ENCODE measurements at places on chromosomes 11 and 22. TPM values are rescaled to one million over a fixed set of nuclear protein-coding genes. Genes with fewer than 3 reads are reported as not detected.
A peak's percentile ranks its signal among the peaks of the same experiment; 100 is the strongest.

GRCh38 chr11:64132191-64132771 is 33.6 kb downstream of the MACROD1 start:
- DNase-seq: no peak

DNA sequence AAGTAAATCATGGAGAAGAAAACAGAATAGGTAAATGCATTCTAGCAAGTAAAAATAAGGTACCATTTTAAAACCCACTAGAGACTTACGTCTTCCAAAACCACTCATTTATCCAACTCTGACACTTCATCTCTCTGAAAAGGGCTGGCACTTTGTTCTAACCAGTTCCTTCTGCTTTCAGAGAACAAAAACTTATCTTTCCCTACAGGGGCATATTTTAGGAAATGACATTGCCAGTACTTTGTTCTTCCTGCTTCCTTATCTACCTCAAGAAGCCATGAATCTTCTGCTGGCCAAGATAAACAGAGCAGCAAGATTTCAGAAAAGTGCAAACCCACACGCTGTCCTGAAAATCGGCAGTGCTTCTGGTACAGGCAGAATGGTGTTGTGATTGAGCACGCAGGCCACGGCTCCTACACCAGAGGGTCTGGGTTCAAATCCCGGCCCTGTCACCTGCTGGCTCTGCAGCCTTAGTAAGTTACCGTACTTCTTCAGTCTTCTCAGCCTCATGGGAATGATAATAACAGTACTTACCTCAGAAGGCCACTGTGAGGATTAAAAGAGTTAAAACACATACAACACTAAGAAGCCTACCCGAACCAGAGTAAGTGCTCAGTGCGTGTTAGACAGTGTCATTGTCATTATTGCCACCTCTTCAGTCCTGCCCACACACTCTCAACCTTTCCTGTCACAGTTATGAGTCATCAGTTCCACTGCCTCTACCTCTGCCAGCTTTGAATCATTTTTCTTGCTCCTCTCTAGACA is 11.0 kb downstream of the MPZL3 start:
- no peak for DNase-seq

DNA sequence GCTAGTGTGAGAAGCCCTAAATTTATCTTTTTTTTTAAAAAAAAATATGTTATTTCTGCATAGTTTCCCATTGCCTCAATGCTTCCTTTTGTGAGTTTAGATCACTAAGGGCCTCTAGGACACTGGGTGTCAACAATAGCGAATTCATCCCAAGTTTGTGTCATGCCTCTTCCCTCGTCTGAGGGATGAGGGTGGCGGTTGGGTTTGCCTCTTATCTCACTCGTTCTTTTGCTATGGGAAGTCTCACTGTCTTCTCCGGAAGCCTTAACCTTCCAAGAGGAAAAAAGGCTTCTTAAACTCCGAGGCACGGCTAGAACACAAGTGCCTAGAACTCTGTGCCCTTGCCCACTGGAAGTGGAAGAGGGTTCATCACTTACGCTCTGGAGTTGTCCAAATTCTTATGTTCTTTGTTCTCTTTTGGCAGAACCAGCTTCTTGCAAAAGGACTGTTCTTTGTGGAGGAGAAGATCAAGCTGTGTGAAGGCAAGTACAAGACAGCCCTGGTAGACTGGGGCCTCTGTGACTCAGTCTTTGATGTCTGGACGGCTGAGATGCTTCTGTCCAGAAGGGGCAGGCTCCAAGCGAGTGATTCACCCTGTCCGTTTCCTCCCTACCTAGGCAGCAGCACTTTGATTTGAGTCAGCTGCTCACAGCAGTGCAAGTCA is 78.5 kb downstream of the TRAF6 start:
- DNase-seq: peak; percentile 85

DNA sequence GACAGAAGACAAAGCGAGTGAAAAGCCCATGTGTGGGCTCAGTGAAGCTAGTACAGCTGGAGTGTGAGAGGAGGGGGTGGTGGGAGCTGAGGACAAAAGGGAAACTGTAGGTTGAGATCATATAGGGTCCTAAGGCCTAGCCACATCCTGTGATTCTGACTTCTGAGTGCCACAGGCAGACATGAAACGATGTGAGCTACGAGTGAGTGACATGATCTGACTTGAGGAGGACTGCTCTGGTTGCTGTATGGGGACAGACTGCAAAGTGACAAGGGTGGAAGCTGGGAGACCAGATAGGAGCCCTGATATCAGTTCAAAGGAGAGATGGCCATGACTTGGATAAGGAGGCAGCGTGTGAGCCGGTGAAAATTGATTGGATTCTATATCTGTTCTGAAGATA is 85.4 kb downstream of the MICAL2 start:
- DNase-seq: no peak

DNA sequence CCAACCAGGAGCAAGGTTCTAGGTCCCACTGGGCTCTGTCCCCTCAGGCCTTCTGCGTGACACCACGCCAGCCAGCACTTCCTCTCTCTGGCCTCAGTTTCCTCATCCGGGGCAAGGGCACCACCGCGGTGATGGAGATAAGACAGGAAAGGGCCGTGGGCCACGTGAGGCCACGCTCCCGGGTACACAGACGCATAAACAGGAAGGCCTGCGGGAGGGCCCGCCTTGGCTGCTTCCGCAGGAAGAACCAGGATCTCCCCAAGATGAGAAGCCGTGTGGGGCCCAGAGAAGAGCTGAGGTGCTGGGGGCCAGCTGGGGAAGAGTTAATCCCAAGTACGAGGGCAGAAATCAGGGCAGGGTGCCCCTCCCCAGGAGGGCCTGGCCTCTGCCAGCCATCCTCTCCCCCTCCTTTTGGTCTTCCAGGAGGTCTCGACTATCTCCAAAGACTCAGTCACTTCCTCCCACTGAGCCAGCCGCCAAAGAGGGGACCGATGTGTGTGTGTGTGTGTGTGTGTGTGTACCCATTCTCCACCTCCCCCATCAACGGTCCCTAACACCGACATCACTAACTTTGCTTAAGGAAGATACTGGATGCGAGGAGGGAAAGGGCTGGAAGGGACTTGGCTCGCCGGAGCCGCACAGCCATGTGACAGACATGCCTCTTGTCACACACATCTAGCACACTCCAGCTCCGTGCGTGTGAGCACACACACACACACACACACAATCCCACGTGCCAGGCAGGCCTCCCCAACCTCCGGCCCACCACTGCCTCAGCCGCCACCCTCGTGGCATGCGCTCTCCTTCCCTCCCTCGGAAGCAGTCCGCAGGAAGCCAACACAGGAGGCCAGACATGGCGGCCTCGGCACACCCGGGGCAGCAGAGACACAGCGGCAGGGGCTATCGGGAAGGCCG is 1.4 kb downstream of the MFNG start:
- DNase-seq: no peak

- DNase-seq: no peak
Measured at GRCh38 chr22:48794906-48795305, 1032.8 kb downstream of the BRD1 start.

The SYT9 gene
- total RNA-seq: 0.48 TPM

The ANO9 gene
- total RNA-seq: 1.3 TPM

DNA sequence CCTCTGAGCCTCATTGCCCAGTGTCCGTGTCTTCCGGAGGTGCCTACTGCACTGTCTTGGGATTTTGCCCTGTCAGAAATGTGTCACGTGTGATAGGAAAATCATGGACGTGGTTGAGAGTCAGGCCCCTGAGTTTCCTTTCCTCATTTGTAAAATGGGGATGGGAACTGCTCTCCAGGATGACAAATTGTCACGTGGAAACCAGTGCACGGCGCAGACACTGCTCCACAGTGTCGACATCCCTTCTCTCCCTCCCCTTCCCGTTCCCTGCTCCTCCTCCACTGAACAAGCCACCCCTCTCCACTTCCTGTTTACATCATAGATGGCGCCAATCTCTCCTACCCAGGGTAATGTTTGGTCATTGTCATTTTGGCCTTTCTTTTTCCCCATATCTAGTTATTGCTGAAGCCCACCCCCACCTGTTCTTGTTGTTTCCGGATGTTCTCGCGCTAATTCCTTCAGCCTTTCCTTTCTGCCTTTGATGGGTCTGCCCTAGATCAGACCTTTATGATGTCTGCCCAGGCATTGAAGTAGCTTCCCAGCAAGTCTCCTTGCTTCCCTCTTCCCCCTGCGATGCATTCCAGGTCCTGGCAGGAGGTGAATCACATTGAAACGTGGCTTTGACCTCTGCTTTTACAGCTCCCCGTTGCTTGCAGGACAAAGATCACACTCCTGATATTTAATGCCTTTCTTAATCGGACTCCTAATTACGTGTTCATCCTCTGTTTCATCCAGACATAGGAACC is 91.8 kb downstream of the TBC1D22A start:
- DNase-seq: no peak

The ME3 gene
- 43.1 TPM for total RNA-seq

The TRPM5 gene
- total RNA-seq: 0.11 TPM

DNA sequence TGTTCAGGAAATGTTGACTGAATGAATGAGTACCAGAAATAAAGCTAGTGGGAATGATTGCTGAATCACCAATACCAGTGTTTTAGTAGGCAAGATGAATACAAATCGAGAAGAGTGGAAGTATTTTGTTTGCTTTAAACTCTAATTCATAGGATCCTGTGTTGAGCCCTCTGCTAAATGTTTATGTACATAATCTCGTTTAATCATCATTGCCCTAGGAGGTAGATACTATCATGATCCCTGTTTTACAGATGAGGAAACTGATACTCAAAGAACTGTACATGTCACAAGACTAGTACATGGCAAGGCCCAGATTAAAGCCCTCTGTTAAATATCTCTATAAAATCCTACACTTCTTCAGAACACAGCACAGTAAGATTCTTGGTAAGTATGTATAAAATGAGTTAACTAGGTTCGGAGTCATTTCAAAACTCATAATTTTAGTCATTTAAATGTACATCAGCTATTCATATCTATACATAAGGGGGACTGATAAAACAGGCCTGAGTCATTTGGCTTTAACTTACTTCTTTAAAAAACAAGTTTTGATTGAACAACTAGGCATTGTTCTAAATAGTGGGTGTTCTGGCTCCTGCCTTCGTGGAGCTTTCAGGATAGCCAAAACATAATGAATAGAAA is 97.1 kb downstream of the EXT2 start:
- DNase-seq: no peak

The PRRG4 gene
- total RNA-seq: 0.20 TPM

DNA sequence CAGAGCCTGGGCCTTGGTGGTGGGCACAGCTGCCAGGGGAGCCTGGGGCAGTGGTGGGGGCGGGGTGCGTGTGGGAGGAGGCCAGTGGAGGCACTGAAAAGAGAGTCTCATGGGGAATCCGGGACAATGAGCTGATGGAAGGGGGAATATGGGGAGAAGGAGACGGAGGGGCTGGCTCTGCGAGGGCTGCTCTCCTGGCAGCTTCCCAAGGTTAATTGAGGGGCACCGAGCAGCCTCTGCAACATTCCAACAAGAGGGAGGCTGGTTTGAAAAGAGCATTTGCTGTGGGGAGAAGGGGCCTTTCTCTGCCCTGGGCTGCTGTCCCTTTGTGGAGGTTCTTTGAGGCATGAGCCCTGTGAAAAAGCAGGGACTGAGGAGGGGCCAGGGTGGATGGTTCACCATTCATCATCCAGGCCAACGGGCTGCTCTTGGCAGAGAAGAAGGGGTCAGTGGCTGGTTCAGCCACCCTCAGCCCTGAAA is 9.4 kb upstream of the IGSF9B start:
- no peak for DNase-seq

The OR2D2 gene
- not detected for total RNA-seq

Measured in ovary (tissue), 10 donors.